ENCODE measurements at places on chromosomes 4 and X. TPM values are rescaled to one million over a fixed set of nuclear protein-coding genes. Genes with fewer than 3 reads are reported as not detected.

MAGEE2 gene
- total RNA-seq: not detected

ABHD18 gene
- 4.5 TPM for total RNA-seq

DNA sequence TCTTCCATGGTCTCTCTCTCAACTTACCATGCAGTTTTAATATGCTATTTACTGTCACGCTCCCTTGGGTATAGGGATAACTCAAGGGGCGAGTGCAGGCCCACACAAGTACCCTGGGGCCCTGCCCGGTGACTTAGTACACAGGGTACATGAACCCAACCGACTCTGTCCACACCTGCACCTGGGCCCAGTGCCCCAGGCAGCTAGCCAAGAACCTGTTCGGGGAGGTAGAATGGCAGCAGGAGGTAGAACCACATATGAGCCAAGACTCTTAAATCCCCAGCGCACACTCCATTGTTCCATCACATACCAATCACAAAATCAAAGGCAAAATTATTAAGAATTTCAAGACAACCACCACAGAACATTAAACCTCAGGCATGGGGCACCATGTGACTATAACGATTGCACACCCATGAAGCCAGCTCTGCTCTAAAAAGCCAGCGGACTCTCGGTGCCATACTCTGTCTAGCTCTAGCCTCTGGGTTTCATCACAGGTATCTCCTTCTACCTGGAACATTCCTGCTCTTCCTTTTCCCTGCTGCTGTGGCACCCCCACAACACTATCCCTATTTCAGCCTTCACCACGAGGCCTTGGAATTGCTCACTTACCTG is 14.6 kb downstream of the PHF8 start:
- no peak for DNase-seq

- DNase-seq: no peak
Measured at GRCh38 chr4:5984843-5985242, 33.4 kb downstream of the C4orf50 start.

GRCh38 chr4:3822230-3822947 is 56.2 kb downstream of the ADRA2C start:
- no peak for DNase-seq
